ENCODE measurements at places on chromosomes 4 and X.

DNA sequence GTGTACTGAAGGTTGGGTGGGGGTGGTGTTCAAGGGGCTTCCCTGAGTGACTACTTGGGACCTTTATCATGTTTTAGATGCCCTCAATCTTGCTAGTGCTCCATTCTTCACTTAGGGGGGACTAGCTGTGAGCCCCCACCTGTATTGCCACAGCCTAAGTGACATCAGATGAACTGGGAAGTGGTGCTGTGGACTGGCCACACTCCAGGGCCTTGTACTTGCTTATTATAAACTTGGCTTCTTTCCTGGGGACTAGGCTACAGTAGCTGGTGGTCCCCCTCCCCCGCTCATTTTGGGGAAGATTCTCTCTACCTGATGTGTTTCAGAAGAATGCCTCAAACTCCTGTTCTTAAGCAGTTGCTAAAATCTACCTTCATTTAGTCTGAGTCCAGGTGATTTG lies 46.7 kb upstream of the WDR1 start:
- DNase-seq: no peak

- no peak for DNase-seq
These were observed 403 bp upstream of the LGI2 start for GRCh38 chr4:25031077-25031621.

- DNase-seq: no peak
These were observed 32.2 kb downstream of the LNX1 start for GRCh38 chr4:53559021-53559620.

GRCh38 chr4:52984462-52984881 lies 122.4 kb downstream of the RASL11B start:
- no peak for DNase-seq

GRCh38 chr4:40395166-40395900 lies 60.2 kb downstream of the CHRNA9 start:
- no peak for DNase-seq

DNA sequence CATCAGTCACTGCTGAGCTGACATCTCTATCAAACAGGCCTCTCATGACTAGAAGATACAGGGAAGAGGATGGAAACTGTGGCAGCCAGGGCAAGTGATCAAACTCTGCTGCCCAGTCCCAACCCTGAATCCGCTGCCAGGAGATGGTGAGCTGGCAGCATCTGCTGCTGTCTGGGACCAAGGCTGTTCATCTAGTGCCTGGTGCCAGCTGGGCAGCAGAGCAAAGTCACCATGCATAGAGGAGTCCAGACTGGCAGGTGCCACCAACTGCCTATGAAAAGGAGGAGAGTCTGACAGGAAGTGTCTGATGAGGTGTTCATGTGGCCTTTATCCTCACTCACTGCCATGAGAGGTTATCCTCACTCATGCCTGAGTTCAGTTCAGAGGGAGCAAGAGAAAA lies 518.9 kb downstream of the MID1IP1 start:
- DNase-seq: no peak

DNA sequence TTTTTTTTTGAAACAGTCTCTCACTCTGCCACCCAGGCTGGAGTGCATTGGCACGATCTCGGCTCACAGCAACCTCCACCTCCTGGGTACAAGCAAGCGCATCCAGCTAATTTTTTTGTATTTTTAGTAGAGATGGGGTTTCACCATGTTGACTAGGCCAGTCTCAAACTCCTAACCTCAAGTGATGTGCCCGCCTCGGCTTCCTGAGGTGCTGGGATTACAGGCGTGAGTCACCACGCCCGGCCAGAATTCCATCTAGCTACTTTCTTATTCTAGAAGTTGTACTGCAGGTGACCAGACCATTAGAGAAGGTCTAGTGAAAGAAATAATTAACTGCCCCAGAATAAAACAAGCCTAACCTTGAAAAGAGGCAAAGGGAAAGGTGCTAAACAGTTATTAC lies 2.3 kb downstream of the LRBA start:
- DNase-seq: no peak

DNA sequence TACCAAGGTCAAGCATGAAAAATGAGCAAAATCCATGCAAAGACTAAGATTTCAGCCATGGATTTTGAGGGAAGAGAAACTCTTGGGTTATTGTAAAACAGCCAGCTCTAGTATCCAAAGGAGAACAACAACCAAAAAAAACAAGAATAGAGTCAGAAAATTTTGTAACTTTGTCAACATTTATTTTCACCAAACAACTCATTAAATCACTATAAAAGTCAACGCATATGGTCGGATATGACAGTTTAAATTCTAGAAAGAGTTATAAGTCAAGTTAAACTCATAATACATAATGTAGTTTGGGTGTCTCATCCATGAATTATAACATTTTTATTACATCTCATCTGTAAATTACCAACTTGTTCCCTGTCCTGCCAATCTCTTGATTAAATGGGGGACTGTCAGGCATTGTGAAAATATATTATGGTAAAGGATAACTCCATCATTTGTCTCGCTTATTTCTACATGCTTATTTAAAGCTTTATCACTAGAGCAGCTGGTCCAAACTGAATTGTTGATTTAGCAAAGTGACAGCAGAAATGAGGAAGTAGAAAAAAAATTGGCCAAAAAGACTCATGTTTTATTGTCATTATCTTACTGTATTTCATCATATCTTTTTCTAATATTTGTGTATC lies 224.8 kb upstream of the NOCT start:
- DNase-seq: no peak

DNA sequence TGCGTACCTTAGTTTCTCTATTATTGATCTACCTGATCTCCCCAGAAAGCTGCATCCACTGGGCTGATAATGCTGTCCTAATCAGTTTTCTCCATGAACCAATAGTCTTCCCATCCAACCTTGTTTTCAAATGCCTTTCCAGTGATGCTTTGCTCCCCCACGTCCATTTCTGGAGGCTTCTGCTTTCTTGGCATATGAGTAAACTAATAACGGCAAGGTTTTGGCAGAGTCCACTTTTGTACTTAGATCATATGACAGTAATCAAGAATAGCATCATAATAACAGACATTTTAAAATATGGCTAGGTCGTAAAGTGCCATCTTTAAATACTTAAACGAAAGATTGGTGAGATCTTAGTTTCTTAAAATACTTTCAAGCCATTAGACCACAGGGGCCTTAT lies 38.4 kb upstream of the FAM9B start:
- DNase-seq: no peak
